NCI-H2081 treated with DMSO at 0.1 percent for 48 hours (cell line): ENCODE measurements at places on chromosomes 1 and 21.

GRCh38 chr1:9174762-9175161 is 45.9 kb upstream of the GPR157 start:
- DNase-seq, result no peak

DNA sequence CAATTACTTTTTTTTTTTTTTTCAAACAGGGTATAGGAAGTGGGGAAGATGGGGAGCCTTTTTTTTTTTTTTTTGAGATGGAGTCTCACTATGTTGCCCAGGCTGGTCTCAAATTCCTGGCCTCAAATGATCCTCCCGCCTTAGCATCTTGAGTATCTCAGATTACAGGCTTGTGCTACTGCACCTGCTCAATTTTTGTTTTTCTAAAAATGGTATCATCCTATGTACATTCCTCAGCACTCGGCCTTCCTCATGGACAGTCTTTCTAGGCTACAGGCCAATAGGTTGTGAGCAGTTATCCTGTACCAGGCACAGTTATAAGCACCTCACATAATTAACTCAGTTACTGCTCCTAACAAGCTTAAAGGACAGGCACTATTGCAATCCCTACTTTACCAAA is 132.1 kb upstream of the EDN2 start:
- DNase-seq, result no peak

DNA sequence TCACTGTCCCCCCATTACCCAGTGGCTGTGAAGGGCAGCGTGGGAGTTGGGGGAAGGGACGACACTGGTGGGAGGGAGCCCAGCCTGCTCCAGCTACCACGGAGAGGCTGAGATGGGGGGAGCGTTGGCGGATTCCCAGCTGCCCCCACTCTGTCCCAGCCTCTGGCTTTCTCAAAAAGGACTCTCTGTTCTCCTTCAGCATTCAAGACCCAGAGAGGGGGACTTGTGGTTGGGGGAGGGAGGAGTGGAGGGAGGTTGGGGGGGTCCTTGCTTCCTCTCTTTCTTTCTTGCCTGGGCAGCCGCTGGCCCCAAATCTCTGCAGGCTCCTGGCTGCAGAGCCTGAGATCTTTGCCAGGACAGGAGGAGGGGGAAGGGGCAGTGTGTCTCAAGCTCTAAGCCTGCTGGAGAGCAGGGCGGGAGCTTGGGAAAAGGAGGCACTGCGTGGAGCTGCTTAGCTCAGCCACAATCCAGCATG is 2.2 kb downstream of the ATP1A2 start:
- DNase-seq, result no peak

DNA sequence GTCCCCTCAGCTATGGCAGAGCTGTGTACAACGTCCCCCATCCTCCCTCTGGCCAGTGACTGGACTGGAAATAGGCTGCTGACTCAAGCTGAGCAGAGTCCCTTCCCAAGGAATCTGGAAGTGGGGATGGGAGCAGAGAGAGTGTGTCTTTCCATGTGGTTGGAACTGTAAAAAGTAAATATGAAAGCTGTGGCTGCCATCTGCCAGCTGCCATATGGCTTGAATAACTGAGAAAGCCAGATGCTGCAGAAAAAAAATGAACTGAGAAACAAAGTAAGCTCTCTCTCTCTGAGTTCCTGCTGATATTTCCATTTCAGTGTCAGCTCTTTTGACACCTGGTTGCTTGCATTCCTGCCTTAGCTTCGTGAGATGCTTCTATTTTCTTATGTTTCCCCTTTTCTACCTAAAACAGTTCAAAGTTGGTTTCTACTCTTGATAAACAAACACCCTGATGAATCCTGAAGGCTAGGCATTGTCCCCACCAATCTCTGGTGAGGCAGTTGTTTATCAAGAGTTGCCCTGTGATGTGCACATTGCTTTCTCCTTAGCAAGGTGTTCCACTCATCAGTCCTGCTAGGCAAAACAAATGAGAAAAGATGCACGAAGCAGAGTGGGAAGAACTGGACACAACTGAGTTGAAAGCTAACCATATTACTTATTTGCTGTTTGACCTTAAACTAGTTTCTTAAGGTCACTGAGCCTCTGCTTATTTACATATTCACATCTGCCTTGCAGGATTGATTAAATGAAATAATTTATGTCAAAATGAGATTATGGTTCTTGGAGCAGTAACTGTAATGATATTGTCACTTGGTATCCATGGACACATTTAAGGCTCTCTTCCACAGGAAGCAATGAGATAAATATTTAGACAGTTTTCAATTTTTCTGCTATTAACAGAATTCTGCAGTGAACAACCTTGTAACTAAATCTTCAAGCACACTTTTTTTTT is 16.6 kb upstream of the DR1 start:
- DNase-seq, result no peak

DNA sequence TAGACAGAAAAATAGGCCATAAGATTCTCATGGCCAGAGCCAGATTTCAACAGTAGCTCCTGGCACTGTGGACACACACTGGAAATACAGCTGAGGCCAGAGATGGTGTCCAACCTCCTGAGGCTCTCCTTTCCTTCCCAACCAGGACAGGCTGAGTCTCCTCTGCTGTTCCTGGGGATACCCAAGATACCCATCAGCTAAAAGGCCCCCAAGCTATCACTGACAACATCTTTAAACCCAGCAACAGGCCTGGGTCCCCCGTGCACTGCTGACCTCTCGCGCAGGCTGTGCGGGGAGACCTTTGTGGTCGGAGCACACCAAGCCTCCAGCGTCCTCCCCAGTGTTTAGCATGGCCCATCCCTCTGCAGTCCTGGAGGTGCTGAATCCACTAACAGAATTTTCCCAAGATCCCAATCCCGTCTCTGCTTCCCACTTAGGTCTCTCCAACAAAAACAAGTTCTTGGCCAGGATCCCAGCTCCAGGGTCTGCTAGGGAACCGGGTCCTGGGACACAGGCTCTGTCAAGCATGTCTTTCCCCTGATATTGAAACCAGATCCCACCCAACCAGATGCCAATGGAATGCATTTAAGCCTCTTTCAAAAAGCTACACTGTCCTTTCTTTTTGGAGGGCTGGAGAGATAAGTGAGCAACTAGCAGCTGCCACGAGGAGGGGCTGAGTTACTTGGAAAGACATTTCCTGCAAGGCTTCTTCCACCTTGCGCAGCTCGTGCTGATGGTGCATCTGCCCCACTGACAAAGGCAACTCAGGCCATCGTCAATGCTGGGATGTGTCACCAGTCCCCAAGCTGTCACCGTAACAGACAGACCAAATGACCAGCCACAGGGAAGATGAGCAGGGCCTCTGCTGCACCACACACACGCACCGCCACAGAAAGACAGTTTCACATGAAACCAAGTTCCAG is 73.2 kb downstream of the BCAR3 start:
- no peak for DNase-seq

DNA sequence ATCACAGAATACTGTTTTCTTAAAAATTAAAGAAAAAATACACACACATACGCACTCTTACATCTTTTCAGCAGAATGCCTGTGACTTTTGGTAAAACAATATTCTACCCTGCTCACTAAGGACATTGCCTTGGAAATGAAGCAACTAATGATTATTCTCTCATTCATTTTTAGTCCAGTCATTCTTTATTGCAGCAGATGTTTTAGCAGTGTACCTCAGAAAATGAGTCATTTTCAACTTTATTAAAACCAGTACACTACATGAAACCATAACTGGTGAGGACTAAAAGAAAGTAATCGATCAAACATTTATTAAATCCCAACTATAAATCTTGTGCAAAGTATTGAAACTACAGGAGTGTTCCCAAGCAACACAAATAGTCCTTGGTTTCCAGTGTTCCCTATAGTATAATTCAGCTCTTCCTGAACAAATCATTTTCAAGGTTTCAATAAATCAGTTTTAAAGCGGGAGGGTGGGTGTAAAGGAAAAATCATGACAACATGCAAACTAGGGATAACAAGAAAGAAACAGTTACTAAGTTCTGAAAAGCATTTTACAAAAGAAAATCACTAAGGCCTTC is 114.2 kb downstream of the ADGRL4 start:
- DNase-seq, result no peak

DNA sequence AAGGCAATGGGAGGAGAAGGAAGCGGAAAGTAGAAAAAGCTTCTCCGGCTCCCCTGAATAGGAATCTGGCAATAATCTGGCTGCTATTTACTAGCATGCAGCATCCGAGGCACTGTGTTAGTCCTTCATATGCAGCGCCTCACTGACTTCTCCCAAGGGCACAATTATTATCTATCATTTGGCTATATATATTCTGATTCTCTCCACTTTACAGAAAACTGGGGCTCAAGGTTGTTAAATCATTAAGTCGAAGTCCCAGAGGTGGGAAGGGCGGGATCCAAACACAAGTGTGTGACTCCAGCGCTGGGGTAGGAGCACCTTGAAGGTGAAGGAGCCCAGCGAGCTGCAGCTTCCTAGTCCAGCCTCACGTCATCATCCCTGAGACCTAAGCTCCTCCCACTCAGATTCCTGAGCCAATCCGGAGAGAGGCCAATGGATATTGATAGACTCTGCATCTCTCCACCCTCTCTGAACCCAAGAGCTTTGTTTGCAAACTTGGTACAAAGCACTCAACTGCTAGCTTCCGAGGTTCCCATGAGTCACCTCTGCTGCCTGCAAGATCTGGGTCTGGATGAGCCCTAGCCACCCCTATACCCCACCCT is 16.6 kb upstream of the EYA3 start:
- DNase-seq, result no peak

DNA sequence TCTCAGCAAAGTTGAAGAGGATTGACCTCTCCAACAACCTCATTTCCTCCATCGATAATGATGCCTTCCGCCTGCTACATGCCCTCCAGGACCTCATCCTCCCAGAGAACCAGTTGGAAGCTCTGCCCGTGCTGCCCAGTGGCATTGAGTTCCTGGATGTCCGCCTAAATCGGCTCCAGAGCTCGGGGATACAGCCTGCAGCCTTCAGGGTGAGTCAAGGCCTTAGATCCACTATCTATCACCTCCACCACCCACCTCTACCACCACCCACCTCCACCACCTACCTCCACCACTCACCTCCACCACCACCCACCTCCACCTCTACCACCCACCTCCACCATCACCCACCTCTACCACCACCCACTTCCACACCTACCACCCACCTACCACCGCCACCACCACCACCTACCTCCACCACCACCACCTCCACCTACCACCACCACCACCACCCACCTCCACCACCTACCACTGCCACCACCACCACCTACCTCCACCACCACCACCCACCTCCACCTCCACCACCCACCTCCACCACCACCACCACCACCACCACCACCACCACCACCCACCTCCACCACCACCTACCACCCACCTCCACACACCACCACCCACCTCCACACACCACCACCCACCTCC is 5.8 kb downstream of the OPTC start:
- DNase-seq, result no peak

GRCh38 chr1:155864393-155864792 is 5.0 kb downstream of the SYT11 start:
- DNase-seq, result no peak

DNA sequence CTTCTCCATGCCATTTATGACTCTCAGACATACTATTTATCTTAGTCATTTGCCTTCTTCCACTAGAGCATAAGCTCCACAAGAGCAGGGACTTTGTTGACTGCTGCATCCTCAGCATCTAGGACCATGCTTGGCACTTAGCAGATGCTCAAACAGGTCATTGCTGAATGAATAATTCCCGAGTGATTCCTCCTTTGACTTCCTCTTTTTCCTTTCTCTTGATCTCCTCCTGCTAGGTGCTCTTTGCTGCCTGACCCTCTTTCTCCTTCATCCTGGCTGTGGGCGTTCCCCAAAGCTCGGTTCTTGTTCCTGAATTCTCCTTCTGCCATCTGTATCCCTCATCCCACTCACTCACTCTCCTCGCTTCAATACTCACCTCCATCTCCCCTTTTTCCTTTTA is 23.5 kb downstream of the SYT6 start:
- no peak for DNase-seq

- no peak for DNase-seq
Observed at GRCh38 chr1:89444791-89445190, 79.8 kb upstream of the LRRC8B start.

DNA sequence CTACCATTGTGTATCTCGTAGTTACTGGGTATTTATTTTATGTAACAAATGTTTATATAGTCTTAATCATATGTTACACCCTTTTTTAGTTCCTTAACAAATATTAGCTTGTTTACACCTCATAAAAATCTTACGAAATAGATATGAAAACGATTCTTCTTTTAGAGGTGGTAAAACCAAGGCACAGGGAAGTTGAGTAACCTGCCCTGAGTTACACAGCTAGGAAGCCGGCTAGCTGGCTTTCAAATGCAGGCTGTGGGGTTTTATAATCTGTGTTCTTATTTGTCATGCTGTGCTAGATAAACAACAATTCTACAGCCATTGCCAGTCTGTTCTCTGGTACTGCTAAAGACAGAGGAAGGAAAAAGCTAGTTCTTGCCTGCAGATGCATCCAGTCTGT is 109.6 kb downstream of the NOS1AP start:
- no peak for DNase-seq

DNA sequence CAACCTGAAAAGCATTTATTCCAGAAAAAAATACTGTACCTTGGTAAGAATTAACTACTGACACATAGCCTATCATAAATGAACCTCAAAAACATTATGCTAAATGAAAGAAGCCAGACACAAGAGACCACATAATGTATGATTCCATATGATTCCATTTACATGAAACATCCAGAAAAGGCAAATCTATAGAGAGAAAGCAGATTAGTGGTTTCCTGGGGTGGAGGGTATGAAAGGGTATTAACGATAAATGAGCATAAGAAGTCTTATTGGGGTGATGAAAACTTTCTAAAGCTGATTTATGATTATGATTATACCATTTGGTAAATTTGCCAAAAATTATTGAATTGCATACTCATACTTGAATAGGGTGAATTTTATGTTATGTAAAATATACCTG is 10.3 kb upstream of the COL6A2 start:
- DNase-seq, result no peak

- DNase-seq, result no peak
Observed at GRCh38 chr21:37821786-37822450, 94.3 kb downstream of the KCNJ6 start.
